ENCODE measurements at places on chromosomes 11 and 22.
A peak's percentile ranks its signal among the peaks of the same experiment; 100 is the strongest.

DNA sequence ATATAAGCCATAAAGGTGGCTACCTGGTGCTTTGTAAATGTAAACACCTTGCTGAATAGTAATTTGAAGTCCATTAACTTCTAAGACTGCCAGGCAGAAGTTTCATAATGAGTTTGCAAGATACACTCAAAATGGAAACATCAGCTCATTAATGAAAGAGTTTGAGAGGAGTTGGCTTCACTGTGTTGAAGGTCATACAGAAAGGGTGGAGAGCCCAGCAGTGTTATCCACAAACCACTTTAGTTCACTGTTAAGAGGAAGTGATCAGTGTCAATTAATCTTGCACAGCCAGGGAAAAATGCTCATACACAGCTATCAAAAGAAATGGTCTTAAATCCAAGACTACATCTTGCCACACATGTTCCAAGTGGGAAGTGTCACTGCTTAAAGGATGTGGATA is 689.4 kb downstream of the JRKL start:
- DNase-seq: no peak

DNA sequence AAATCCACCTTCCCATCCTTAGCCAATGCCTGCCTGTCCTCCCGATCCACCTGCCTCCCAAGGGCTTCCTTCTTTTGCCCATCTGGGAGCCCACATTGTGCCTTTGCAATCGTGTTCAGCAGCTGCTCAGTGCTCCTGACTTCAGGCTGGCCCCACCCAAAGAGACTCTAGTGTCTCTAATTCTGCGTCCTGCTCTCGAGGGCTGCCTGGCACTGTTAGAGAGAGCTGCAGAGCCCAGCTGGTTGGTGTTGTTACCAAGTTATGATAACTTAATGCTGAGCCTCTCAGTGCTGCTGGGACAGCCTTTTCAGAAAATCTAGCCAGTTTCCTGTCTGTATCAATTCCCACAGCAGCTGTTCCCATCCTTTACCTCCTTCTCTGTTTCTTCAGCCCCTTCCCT is 69.1 kb downstream of the MICAL2 start:
- DNase-seq: no peak

GRCh38 chr22:30025221-30025620 is 55.0 kb upstream of the HORMAD2 start:
- DNase-seq: no peak

GRCh38 chr11:77152846-77153245 is 24.8 kb downstream of the MYO7A start:
- DNase-seq: no peak

- DNase-seq: peak; percentile 70
Observed at GRCh38 chr11:65426839-65427690, 4.5 kb downstream of the NEAT1 start.

DNA sequence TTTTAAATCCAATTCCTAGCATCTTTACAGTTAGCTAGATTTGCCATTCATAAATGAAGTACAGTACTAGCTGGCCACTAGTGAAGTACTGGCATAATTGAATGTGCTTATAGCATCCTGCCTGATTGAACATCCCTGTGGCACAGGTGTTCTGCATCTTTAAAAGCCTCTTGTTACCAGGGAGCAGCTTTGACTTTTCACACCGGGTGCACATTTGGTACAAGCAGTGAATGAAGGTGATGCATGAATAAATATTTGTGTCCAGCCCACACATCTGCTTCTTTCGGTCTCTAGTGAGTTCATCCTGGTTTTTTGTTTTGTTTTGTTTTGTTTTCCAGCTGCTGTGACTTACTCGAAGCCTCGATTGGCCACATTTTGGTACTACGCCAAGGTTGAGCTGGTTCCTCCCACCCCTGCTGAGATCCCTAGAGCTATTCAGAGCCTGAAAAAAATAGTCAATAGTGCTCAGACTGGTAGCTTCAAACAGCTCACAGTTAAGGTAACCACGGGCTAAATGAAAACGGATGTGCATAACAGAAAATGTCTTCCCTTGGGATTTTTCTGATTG is 5.3 kb downstream of the ATP5MG start:
- no peak for DNase-seq

GRCh38 chr11:130765406-130765805 is 150.9 kb downstream of the SNX19 start:
- DNase-seq: no peak

DNA sequence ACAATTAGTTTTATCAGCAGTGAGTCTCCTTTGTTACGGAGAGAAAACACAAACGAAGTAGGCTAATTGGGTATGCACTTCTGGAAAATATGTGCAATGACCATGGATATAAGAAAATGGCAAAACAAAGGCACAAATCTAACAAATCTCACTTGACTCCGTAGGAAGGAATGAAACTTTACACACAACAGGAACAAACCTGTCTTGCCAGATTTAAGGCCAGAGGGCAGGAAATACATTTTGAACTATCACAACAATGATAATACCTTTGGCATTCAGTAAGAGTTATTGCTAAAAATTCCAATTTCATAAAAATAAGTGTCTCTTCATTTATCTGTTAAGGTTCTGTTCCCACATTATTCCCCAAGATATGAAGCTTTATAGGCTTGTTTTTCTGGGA is 36.6 kb downstream of the SLC25A17 start:
- DNase-seq: no peak

GRCh38 chr11:838441-839279 is 3.7 kb downstream of the POLR2L start:
- DNase-seq: no peak

GRCh38 chr11:38517991-38518390 is 1920.0 kb upstream of the RAG2 start:
- DNase-seq: no peak

GRCh38 chr11:5550440-5551095 is 2.2 kb upstream of the OR52H1 start:
- DNase-seq: no peak

GRCh38 chr11:128342511-128343134 is 244.7 kb downstream of the ETS1 start:
- DNase-seq: peak; percentile 61

- no peak for DNase-seq
Observed at GRCh38 chr11:105937331-105937730, 84.7 kb downstream of the MSANTD4 start.

DNA sequence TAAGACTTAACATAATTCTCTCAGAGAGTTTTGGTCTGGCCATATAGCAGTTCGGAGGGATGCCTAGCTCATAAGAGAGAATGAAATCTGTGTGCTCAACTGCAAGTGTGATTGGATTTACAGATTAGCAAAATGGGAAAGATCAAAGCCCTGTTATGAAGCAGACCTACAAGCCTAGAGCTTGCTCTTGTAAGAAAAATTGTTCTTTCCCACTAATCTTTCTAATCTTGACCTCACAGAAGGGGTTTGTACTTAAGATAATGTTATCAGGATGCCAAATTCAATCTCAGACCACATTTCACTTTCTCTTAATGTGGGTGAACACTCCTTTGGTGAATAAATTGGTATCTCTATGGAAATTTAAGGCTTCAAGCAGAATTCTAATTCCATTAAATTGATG is 267.2 kb downstream of the RAB38 start:
- no peak for DNase-seq

DNA sequence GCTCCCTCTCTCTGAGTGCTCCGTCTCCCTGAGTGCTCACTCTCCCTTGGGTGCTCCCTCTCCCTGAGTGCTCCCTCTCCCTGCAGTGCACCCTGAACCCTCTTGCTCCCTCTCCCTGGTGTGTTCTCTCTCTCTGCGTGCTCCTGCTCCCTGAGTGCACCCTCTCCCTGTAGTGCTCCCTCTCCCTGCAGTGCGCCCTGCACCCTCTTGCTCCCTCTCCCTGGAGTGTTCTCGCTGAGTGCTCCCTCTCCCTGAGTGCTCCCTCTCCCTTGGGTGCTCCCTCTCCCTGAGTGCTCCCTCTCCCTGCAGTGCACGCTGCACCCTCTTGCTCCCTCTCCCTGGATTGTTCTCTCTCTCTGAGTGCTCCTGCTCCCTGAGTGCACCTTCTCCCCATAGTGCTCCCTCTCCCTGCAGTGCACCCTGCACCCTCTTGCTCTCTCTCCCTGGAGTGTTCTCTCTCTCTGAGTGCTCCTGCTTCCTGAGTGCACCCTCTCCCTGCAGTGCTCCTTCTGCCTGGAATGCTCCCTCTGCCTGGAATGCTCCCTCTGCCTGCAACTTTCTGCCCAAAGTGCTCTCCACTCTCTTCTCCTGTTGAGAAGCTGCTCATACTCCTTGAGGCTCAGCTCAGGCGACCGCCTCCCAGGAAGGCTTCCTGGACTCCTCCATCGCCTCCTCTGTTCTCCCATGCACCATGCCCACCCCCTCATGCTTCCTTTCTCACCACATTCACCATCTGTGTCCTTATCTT is 48.4 kb upstream of the WNT7B start:
- no peak for DNase-seq

GRCh38 chr11:13303668-13304649 is 26.4 kb downstream of the BMAL1 start:
- peak; percentile 29 for DNase-seq

GRCh38 chr22:47129902-47130635 is 367.6 kb downstream of the TBC1D22A start:
- peak; percentile 25 for DNase-seq

GRCh38 chr11:111811445-111811844 is 45.3 kb upstream of the PPP2R1B start:
- DNase-seq: no peak

- DNase-seq: no peak
Observed at GRCh38 chr22:45540122-45540521, 37.4 kb downstream of the FBLN1 start.

DNA sequence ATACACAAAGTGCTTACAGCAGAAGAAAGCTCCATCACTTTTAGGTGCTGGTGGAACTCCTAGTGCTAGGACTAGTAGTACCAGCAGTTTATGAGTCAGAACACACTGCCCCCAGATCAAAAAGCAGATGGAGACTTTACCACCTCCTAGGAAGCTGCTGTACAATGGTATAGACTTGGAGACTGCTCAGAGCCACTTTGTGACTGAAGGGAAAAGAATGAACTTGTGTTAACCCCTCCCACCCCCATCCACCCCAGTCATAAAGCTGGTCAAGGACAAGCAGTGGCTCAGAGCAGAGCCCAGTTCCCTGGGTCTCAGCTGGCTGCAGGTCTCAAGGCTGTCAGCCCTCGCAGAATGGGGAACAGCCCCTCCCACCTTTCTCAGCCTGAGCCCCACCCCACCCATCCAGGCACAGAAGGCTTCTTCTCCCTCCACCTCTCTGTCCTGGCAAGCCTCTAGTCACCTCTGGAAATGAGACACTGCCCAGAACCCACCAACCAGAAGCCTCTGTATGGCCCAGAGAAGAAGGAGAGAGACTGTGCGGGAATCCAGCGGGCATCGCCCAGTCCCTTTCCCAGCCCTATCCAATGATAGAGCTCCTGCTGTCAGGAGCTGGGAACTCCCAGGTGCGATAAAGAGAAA is 23.8 kb downstream of the PACSIN2 start:
- DNase-seq: no peak

- DNase-seq: no peak
Observed at GRCh38 chr11:30522536-30523243, 63.5 kb downstream of the MPPED2 start.

GRCh38 chr11:117009905-117010605 is 88.2 kb downstream of the SIK3 start:
- no peak for DNase-seq

- no peak for DNase-seq
Observed at GRCh38 chr11:80595011-80595410, 1154.2 kb upstream of the TENM4 start.
